Pancreas (tissue), 10 donors: ENCODE measurements at places on chromosomes 4 and X.

DNA sequence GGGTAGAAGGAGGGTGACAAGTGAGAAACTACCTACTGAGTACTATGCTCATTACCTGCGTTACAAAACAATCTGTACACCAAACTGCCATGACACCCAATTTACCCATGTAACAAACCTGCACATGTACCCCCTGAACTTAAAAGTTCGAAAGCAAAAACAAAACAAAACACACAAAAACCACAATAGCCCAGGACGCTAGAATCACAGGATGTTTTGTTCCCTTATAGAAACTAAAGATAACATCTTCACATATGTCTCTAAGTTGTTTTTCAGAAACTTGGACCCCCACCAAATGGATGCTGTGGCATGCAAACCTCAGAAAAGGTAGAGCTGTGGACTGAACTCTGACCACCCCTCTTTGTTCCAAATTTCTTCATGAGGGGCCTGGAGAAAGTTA, 25.2 kb upstream of the PNMA5 start:
- no peak overlapping the region for H3K4me3 ChIP-seq
- H3K4me1 ChIP-seq: no peaks in the 10 kb centered on the region
- no peaks in the 10 kb centered on the region for H3K27me3 ChIP-seq
- H3K36me3 ChIP-seq: no peaks in the 10 kb centered on the region
- DNase-seq: no peak

GRCh38 chr4:182768838-182769237, 148.3 kb downstream of the DCTD start:
- DNase-seq: no peak
- H3K27ac ChIP-seq: no peak overlapping the region
- no peaks in the 10 kb centered on the region for H3K27me3 ChIP-seq
- H3K4me3 ChIP-seq: no peak overlapping the region
- H3K4me1 ChIP-seq: no peaks in the 10 kb centered on the region
- H3K36me3 ChIP-seq: no peaks in the 10 kb centered on the region

DNA sequence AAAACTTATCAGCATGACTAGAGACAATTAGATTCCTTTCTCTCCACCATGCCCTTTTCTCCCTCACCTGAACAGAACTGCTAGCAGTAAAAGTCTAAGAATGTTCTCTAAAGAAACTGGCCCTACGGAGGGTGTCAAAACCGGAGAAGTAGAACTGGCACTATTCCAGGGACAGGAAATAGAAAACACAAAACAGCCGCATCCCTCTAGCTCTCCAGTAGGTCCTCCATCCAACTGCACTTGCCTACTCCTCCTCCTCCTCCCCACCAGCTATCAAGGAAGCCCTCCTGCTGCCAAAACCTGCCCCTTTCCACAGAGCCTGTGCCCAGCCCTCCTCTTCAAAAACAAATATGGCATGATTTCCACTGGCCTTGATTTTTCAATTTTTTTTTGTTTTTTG, 28.4 kb downstream of the FUNDC1 start:
- no peaks in the 10 kb centered on the region for H3K4me1 ChIP-seq
- no peak for DNase-seq
- no peak overlapping the region for H3K27ac ChIP-seq

- H3K4me3 ChIP-seq: no peak overlapping the region
- H3K27me3 ChIP-seq: no peaks in the 10 kb centered on the region
- peaks cover 52% of the 10 kb centered on the region for H3K4me1 ChIP-seq
- DNase-seq: no peak
Observed at GRCh38 chr4:2871466-2871865, 27.8 kb downstream of the ADD1 start.

DNA sequence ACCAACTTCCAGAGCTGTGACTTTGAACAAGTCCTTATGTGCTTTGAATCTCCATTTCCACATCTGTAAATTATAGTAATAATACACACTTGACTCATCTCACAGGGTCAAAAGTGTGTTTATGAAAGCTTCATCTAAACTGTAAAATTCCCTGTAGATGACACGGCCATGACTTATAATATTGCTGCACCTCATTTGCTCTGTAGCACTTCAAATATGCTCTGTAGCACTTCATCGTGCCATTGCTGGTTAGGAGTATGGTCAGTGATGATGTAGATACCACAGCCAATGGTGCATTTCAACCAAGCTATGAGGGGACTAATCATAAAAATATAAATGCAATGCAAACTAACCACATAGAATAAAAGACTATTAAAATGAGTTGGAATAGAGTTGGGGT, 318.6 kb downstream of the ANK2 start:
- no peaks in the 10 kb centered on the region for H3K36me3 ChIP-seq
- no peak overlapping the region for H3K27ac ChIP-seq
- H3K4me1 ChIP-seq: no peaks in the 10 kb centered on the region
- no peak overlapping the region for H3K4me3 ChIP-seq
- no peaks in the 10 kb centered on the region for H3K27me3 ChIP-seq
